Activated CD4-positive, alpha-beta T cell treated with anti-CD3 and anti-CD28 coated beads for 36 hours (primary cell): ENCODE measurements at places on chromosomes 1 and 21. TPM values are rescaled to one million over a fixed set of nuclear protein-coding genes. Genes with fewer than 3 reads are reported as not detected.

DNA sequence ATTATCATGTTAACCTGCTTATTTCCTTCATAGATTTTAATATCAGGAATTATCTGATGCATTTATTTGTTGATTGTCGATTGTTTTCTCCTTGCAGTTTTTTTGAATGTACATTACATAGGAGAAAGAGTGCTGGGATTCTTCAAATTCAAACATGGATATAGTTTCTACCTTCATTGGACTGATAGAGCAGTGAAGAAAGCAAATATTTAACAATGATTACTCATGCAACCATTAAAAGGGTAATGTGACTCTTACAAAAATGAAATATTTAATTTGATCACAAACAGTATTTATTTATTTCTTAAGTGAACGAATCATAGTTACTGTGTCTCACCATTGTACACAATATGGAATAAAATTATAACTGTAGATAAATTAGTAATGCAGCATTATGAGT, 350.9 kb downstream of the BRINP3 start:
- no peak for DNase-seq

GRCh38 chr1:107785496-107786202, 179.3 kb downstream of the VAV3 start:
- DNase-seq = no peak

Gene CASQ1
- not detected for total RNA-seq

Gene TMCO4
- total RNA-seq = 15.6 TPM
